ENCODE measurements at places on chromosomes 4 and X.

- DNase-seq, result no peak
Observed at GRCh38 chrX:6227935-6228334, 732 bp downstream of the NLGN4X start.

DNA sequence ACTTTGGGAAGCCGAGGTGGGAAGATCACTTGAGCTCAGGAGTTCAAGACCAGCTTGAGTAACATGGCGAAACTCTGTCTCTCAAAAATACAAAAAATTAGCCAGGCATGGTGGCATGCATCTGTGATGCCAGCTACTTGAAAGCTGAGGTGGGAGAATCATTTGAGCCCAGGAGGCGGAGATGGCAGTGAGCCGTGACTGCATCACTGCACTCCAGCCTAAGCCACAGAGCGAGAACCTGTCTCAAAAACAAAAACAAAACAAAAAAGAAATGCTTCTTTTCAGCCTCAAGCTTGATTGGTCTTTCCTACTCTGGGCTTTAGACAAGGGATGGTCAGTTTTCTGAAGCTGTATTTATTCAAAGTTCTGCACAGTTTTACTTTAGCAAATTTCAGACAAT lies 15.8 kb upstream of the DHRSX start:
- no peak for DNase-seq

DNA sequence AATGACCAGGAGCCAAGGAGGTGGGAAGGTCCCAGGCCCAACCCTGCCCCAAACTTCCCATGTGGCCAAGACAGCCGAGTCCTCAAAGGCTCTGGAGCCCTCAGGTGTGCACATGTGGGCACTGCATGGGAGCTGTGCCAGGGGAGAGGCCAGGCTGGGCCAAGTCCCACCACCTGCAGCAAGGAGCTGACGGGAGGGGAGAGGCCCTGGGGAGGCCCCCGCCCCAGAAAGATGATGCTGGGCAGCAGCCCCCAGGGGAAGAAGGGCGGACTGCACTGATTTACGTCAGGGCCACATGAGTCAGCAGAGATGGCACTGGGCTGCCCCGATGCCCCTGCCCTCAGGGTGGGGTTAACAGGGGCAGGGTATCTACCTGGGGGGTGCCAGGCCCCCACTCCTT lies 1.4 kb downstream of the L1CAM start:
- DNase-seq, result no peak

DNA sequence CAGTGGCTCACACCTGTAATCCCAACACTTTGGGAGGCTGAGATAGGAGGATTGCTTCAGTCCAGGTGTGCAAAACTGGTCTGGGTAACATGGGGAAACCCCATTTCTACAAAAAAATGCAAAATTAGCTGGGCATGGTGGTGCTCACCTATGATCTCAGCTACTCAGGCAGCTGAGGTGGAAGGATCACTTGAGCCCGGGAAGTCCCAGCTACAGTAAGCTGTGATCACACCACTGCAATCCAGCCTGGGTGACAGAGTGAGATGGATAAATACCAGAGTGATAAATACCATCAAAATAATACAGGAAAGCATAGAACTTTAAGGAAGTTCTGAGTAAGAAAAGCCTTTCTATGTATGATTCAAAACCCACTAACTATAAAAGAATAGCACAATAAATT lies 52.8 kb downstream of the LRBA start:
- DNase-seq, result no peak

DNA sequence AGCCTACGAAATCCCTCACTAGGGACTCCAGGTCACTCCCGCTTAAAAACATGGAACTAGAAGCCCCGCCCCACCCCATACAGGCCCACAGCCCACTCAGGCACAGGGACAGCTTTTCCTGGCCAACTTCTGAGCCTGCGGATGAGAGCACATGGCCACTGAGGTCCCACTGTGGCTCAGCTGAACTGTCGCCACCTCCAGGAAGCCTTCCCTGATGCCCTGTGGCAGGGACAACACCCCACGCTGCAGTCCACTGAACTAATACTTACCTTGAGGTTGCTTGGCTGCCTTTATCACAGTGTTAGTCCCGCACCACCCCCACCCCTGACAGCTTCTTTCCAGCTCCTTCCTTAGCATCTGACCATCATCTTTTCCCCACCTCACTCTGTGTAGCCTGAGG lies 39.3 kb upstream of the MAN2B2 start:
- DNase-seq, result no peak

DNA sequence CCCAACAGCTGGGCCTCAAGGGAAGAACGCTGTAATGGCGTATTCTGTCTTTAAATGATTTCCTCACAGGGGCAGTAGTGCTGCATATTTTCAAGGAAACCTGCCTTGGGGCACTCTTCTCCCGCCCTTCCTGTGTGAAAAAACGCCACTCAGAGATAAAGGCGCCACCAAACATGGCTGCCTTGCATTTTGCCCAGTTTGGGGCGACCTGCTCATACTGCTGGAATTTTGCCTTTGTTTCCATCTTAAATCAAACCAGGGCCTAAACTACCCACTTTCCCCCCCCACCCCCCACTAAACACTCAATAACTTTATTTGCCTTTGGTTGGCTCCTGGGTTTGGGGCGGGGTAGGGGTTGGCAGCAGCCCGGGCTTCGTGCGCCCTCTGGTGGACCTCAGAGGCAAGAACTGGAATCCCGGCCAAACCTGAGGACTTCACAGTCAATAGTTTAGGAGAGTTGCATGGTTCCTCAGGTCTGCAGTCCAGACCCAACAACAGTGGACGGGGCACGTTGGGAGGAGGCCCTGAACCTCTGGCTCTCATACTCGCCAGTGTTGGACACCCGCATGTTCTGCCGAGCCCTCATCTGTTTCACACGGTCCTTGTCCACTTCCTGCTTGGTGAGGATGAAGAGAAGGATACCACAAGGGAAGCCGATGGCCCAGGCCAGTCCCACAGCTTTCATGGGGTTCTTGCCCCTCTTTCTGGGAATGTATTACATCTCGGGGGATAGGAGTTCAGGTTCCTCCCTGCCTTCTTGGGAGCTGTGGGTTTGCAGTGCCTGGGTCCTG lies 220.1 kb upstream of the STK26 start:
- no peak for DNase-seq

- no peak for DNase-seq
Observed at GRCh38 chr4:142164767-142165500, 528.6 kb downstream of the IL15 start.

DNA sequence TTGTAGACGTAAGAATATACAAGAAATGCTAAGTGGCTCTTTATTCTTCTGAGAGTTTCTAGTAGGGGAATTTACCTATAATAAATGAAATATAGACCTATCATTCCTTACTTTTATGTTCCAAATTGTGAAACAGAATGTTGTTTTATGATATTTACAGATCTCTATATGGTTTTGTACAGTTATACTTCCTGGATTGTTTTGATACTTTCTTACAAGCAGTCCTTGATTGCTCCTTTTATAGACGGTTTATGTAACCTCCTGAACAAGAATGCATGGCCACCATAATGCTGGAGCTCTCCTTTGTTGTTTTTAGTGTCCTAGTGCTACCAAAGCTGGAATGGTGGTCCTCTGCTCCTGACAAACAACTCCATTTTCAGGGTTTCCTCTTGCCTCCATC lies 91.7 kb upstream of the RPA4 start:
- no peak for DNase-seq

DNA sequence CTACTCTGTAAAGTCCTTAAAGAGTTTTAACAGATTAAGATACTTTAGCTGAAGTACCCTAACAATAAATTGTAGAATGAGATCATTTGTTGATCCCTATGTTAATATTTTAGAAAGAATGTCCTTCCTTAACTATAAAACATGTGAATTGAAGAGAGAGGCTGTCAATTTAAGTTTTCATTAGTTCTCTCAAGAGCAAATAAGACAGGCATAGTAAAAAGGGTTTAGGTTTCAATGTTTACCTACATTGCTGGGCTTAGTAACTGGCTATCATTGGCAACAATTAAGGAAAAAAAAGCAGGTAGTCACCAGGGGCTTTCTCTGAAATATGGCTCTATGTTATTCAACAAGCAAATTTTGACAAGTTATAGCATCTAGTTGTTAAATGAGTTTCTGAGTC lies 91.5 kb downstream of the ATRX start:
- no peak for DNase-seq

DNA sequence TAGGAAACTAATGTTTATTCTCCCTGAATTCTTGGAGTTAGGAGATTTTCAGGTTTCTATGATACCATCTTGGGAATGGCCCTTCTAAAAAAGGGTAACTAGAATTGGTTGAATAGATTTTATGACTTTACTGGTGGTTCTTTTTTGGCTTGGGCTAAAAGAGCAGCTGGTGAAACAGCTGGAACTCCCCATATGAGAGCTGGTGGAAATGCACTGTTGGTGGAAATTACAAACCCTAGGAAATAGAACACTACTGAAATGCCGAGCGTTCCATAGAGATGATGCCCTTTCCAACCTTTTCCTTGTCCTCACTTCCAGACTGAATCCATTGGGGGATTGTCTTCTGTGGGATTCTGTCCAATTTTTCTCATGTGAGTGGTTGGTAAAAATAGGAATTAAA lies 139.5 kb downstream of the STIM2 start:
- no peak for DNase-seq
